MCF 10A (cell line): ENCODE measurements at places on chromosomes 2 and 18. TPM values are rescaled to one million over a fixed set of nuclear protein-coding genes. Genes with fewer than 3 reads are reported as not detected.

DNA sequence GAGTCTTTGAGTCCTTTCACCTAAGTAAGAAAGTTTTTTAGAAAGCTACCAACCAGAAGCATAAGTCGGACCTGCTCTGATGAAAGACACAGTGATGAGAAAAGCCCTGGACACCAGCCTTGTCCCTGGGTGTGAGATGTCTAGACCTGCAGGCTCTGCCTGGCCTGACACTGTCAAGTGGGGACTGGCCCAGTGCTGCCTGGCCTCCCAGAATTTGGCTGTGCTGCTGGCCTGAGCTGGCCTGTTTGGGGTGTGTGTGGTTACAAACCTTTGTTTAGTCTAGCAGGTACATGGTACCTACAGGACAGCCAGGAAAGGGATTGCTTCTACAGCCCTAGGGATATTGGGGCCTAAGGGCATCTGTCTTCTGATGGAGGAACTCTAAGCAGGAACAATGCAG lies 48.3 kb downstream of the ASB1 start:
- H3K36me3 ChIP-seq: no peaks in the 10 kb centered on the region
- no peak for DNase-seq
- no peaks in the 10 kb centered on the region for H3K4me1 ChIP-seq
- no peaks in the 10 kb centered on the region for H3K27me3 ChIP-seq

Gene PSMA8
- not detected in 2 replicates for total RNA-seq

- H3K27ac ChIP-seq: no peak overlapping the region
- no peaks in the 10 kb centered on the region for H3K27me3 ChIP-seq
- H3K36me3 ChIP-seq: no peaks in the 10 kb centered on the region
- H3K4me1 ChIP-seq: no peaks in the 10 kb centered on the region
- DNase-seq: no peak
Observed at GRCh38 chr2:21559351-21559750, 435.6 kb downstream of the TDRD15 start.

DNA sequence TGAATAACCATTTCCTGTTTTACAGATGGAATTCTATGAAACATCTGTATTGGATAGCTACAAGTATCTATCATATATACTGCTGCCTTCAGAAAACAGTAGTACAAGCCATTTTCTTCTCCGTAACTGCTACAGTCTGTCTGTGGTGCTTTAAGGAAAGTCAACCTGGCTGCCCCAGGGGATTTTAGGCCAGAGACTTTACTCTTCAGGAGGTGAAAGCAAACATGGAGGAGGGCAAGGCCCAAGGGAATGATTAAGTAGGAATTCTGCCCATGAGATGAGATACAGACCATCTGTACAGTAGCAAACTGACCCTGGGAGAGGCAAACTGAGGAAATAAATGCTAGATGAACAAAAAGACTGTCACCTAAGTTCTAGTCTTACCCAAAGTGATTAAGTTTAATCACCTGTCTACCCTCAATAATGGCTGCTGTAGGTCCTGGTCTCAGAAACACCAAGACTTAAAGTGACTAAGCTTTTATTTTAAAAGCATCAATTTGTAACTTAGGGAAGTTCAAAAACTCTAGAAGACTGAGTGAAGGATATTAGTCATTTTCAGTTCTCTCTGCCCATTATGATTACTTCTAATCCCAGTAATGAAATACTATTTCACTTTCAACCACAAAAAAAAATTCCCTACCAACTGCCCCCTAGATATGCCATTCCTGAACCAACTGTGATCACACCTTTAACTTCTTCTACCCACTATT lies 14.8 kb downstream of the MBD2 start:
- no peak for DNase-seq
- no peak overlapping the region for H3K4me3 ChIP-seq
- H3K27me3 ChIP-seq: no peaks in the 10 kb centered on the region
- H3K36me3 ChIP-seq: peaks cover 28% of the 10 kb centered on the region
- peaks cover 56% of the 10 kb centered on the region for H3K4me1 ChIP-seq
- peak overlapping the region; percentile 41 for H3K27ac ChIP-seq

DNA sequence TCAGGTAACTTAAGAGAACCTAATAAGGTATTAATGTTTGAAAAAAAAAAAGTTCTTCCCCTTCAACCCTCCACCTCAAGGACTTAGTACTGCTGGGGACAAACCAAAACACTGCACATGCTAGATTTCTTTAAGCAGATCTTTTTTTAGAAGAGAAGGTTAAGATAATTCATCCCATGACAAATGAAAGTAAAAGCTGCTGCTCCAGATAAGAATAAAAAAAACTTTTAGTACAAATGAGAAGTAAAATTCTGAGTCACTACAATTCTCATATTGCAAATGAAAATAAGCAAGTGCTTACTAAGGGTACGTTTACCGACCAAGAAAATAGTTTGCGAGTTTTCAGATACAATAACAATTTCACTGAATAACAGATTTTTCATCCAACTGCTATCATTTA lies 8.9 kb downstream of the STAM2 start:
- no peak overlapping the region for H3K27ac ChIP-seq
- H3K4me3 ChIP-seq: no peak overlapping the region
- DNase-seq: no peak
- peaks cover 3% of the 10 kb centered on the region for H3K4me1 ChIP-seq

GRCh38 chr2:233075966-233076339 lies 15.8 kb downstream of the INPP5D start:
- no peak overlapping the region for H3K27ac ChIP-seq
- H3K36me3 ChIP-seq: no peaks in the 10 kb centered on the region
- H3K4me1 ChIP-seq: no peaks in the 10 kb centered on the region

Gene ORC4
- total RNA-seq: 38.0 and 53.3 TPM in 2 replicates

GRCh38 chr18:27967913-27968824 lies 208.8 kb downstream of the CDH2 start:
- no peaks in the 10 kb centered on the region for H3K4me1 ChIP-seq
- H3K27ac ChIP-seq: no peak overlapping the region
- H3K27me3 ChIP-seq: no peaks in the 10 kb centered on the region
- H3K4me3 ChIP-seq: no peak overlapping the region
- DNase-seq: no peak

Gene TEKT4
- total RNA-seq: not detected in 2 replicates

DNA sequence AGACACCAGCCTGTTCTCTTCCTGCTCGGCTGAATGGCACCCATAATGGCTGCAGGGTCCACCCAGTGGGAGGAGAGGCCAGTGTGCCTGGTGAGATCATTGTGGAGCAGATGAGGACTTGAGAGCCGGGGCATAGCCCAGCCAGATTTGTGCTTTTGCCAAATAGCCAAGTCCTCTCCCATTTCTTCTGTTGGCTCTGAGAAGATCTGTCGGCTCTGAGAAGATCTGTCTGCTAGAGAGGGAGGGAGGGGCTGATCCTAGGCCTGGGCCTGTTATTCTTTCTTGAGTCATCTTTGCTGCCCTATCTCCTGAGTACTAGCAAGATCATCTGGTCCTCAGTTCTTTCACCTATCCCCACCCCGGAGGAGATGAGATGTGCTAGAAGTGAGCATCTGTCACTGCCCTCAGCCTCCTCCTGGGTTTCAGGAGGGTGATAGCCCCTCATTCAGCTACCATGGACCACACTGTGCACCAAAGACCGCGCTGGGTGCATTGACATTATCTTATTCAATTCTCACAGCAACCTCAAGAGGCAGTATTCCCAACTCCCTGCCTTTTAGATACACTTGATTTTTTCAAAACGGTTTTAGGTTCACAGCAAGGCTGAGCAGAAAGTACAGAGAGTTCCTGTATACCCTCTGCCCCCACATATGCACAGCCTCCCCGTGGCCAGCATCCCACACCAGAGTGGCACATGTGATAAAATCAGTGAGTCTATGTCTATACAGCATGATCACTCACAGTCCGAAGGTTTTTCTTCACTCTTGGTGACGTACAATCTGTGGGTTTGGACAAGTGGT lies 98.6 kb downstream of the CAPN13 start:
- H3K4me3 ChIP-seq: no peak overlapping the region
- H3K4me1 ChIP-seq: peaks cover 9% of the 10 kb centered on the region
- DNase-seq: no peak
- H3K27me3 ChIP-seq: no peaks in the 10 kb centered on the region
- no peaks in the 10 kb centered on the region for H3K36me3 ChIP-seq

GRCh38 chr2:163182764-163183354 lies 344.3 kb upstream of the KCNH7 start:
- peak; percentile 36 for DNase-seq
- no peaks in the 10 kb centered on the region for H3K36me3 ChIP-seq
- H3K4me1 ChIP-seq: peaks cover under 1% of the 10 kb centered on the region
- no peak overlapping the region for H3K27ac ChIP-seq

DNA sequence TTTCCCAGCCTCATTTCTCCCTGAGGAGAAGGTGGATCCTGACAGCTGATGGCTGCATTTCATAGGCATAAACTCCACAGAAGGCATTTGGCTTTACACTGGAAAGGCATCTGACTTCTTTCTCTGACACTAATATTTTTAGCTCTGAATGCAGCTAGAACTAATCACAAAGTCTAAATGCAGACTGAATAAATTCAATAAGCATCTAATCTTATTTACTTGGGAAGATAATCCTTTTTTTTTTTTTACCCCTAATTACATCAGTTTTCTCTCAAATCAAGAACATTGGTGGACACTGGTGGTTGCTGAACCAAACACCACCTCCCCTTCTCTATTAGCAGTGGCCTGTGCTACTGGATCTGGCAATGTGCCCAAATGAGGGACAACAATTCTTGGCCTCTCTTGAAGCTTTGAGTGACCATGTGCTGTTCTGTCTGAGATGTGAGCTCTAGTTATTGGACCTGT lies 50.9 kb upstream of the CD226 start:
- H3K27me3 ChIP-seq: no peaks in the 10 kb centered on the region
- H3K4me1 ChIP-seq: peaks cover 5% of the 10 kb centered on the region
- no peak for DNase-seq
- H3K4me3 ChIP-seq: no peak overlapping the region
- H3K36me3 ChIP-seq: peaks cover 89% of the 10 kb centered on the region

Gene NEU2
- total RNA-seq: not detected in 2 replicates

DNA sequence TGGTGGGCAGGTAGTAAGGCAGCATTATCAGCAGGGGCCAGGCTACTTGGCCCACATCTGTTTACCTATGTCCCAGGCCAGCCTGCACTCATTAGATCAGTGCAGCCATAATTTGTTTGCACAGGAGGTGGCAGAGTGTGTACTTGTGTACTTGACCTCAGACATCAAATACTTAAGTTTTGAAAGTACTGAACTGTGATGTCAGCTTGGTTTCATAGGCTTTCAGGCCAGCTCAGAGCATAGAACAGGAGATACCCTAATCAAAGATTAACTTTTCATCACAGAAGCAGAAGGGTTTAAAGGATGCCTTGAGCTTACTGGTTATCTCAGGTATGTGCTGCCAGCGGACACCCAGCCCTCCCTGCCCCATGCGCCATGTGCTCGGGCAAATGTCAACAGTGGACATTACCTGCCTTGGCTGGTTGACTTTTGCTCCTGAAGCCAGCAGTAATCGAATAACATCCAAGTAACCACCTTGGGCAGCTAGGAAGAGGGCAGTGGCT lies 33.2 kb downstream of the ANKRD29 start:
- H3K4me3 ChIP-seq: no peak overlapping the region
- no peak overlapping the region for H3K27ac ChIP-seq
- no peaks in the 10 kb centered on the region for H3K36me3 ChIP-seq
- H3K4me1 ChIP-seq: peaks cover 23% of the 10 kb centered on the region

GRCh38 chr2:202032846-202033316 lies 774 bp upstream of the FZD7 start:
- no peaks in the 10 kb centered on the region for H3K36me3 ChIP-seq
- H3K4me3 ChIP-seq: no peak overlapping the region

DNA sequence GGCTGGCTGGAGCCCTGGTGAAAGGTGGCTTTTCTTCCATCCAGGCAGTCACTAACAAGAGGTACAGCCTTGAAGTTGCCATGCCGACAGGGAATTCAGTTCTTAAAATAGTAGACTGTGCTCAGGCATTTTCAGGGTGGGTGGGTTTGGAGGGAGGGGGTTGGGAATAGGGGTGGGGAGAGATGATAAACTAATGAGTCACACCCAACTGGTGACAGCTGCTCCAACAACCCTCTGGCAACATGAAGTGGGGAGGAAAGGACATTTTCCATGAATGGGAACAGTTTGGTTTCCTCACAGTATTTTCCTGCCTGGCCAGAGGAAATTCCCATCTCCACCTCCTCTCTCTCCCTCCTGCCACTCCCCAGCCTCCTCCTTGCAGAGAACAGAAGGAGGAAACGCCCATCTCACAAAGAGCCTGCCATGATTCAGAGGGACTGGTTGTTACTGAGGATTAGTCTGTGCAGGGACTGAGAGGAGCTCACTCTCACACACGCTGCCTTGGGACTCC lies 113.0 kb upstream of the SLC1A4 start:
- H3K36me3 ChIP-seq: no peaks in the 10 kb centered on the region
- peaks cover 25% of the 10 kb centered on the region for H3K4me1 ChIP-seq
- peak overlapping the region; percentile 44 for H3K27ac ChIP-seq

- H3K36me3 ChIP-seq: no peaks in the 10 kb centered on the region
- peak overlapping the region; percentile 7 for H3K4me3 ChIP-seq
- H3K27ac ChIP-seq: no peak overlapping the region
- peaks cover 14% of the 10 kb centered on the region for H3K4me1 ChIP-seq
Observed at GRCh38 chr2:216596236-216596979, 36.8 kb upstream of the IGFBP2 start.

DNA sequence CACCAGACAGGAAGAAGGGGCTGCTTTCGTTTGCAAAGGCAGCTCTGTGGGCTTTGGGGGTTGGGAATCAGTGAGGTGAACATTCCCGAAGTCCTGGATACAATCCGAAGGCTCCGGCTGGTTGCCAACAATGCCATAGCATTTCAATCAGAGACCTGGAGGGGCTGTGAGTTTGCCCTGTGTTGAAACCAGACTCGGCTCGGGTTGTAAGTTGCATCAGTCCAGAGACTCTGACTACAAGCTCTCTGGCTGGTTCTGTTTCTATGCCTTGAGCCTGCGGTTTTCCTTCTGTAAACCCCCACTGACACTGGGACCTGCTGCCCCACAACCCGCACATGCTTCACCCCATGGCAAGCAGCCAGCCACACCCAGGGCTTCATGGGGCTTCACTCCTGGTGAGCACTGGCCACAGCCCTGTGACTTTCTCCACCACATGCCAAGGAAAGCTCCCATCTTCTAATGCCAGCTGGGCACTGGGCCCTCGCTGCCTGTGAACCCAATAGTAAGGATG lies 85.7 kb upstream of the ODC1 start:
- no peaks in the 10 kb centered on the region for H3K27me3 ChIP-seq
- no peaks in the 10 kb centered on the region for H3K36me3 ChIP-seq
- peak; percentile 97 for DNase-seq
- H3K4me3 ChIP-seq: no peak overlapping the region
- H3K4me1 ChIP-seq: peaks cover 22% of the 10 kb centered on the region

DNA sequence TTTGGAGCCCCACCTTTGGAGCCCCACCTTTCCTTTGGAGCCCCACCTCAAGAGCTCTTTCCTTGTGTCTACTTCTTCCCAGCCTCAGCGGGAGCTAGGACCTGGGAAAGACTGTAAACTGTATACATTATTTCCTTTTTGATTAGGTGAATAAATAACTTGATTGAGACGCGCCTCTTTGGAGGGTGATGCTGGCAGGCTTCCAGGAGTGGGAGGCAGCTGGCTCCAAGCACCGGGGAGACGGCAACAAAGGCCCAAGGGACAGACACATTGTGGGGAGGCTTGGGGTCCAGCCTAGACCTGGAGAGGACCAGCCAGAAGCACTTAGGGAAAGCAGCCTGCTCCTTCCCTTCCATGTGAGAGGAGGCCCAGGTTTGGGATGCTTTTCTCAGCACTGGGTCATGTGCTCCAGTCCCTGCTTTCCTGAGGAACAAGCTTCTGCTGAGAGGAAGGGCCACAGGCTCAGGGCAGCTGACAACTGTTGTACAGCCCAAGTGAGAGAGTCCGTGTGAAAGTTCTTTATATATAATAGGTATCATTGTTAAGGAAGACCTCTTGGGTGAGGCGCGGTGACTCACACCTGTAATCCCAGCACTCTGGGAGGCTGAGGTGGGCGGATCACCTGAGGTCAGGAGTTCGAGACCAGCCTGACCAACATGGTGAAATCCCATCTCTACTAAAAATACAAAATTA lies 297.2 kb upstream of the SLC14A2 start:
- no peaks in the 10 kb centered on the region for H3K36me3 ChIP-seq
- peaks cover 32% of the 10 kb centered on the region for H3K27me3 ChIP-seq
- peaks cover 7% of the 10 kb centered on the region for H3K4me1 ChIP-seq
- no peak for DNase-seq
- H3K27ac ChIP-seq: no peak overlapping the region
- no peak overlapping the region for H3K4me3 ChIP-seq
